RPMI8226 (cell line): ENCODE measurements at places on chromosomes 13 and 19.

GRCh38 chr13:39039041-39039440, 785 bp downstream of the NHLRC3 start:
- DNase-seq: no peak

GRCh38 chr19:19488875-19489690, 26.3 kb downstream of the TSSK6 start:
- DNase-seq: peak; percentile 60

- no peak for DNase-seq
Measured at GRCh38 chr13:112808377-112809140, 118.7 kb downstream of the ATP11A start.

- no peak for DNase-seq
Measured at GRCh38 chr19:31270897-31271296, 78.3 kb downstream of the TSHZ3 start.

DNA sequence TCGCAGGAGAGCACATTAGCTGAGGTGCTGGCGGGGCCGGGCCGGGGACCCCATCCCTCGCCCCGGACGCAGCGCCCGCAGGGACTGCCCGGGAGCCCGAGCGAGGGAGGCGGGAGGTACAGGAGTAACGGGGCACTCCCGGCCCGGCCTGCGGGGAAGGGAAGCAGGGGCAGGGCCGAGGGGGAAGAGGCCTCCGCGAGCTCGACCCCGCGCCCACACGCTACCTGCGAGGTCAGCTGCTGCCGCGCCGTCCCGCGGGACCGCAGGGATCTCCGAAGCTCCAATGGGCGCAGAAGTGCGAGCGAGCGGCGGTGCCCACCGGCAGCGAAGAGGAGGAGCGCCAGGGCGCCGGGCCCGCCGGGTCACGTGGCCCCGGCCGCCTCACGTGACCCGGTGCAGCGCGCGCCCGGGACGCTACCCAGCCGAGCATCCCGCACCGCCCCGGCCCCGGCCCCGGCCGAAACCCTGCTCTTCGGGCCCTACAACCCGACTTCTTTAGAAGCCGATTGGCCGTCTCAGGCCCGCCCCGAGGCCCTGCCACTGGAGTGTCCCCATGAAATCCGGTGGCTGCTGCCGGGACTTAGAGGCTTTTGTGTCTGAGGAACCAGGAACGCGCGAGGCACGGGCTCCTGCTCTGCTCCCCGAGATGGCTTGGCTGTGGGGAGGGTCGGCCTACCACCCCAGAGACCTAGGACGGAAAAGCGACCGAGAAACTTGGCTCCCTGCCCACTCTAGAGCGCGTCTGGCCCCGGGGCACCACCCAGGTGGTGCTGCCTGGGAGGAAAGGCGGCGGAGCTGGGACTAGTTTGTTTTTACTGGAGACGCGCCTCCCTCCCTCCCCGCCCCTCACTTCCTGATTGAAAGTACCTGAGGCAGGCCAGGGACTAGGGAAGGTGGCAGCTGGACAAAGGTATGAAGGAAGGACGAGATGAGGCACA, at the start of gene RCBTB1:
RCBTB1 (minus strand) TSS at position 339 of the 938 bp plus-strand sequence. CDS start 18,279 bp downstream, outside the sequence.
- peak; percentile 83 for DNase-seq

GRCh38 chr13:40922437-40923040, 96.6 kb downstream of the ELF1 start:
- DNase-seq: no peak

DNA sequence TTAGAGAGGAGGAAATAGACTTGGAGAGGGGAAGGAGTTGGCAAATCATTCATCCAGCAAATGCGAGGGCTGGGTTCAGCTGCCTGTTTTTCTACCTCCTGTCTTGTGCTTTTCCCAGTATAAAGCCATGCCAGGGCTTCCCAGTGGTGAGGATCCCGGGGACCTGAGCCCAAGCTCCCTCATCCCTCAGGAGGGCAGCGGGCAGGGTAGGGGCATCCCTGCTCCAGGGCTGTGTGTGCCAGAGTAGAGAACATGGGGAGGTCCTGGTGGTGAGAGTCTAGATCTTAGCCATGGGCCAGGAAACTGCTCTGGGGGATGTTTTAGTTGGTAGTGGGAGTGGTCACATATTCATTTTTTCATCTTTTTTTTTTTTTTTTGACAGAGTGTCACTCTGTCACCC, 43.6 kb downstream of the GPR12 start:
- no peak for DNase-seq

DNA sequence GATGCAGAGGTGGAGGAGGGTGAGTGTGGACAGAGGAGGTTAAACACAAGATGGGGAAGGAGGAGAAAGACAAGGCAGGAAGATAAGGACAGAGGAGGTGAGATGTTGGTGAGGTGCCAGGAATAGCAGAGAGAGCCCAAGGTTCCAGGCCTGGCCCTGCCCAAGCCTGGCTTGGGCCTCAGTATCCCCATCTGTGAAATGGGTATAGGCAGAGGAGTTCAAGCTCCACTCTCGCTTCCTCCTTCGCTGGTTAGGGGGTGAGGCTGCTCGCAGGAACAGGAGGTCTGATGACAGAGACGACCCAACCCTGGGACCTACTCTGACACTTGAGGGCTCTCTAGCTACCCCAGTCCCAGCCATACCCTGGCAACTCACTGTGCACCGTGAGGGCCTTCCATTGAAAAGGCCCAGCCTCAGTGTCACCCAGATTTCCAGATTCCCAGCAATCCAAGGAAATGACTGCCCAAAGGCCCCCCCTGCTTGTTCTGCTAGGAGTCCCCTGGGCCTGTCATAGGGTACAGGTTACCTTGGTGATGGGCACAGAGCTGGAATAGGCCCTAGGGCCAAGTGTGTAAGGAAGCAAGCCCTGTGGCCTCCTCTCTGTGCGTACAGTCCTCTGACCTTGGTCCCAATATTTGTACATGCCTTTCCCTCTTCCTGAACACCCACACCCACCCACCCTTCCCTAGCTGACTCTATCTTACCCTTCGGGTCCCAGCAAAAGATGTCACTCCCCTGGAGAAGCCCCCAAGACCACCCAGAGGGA, 8.6 kb upstream of the ANGPTL8 start:
- no peak for DNase-seq

DNA sequence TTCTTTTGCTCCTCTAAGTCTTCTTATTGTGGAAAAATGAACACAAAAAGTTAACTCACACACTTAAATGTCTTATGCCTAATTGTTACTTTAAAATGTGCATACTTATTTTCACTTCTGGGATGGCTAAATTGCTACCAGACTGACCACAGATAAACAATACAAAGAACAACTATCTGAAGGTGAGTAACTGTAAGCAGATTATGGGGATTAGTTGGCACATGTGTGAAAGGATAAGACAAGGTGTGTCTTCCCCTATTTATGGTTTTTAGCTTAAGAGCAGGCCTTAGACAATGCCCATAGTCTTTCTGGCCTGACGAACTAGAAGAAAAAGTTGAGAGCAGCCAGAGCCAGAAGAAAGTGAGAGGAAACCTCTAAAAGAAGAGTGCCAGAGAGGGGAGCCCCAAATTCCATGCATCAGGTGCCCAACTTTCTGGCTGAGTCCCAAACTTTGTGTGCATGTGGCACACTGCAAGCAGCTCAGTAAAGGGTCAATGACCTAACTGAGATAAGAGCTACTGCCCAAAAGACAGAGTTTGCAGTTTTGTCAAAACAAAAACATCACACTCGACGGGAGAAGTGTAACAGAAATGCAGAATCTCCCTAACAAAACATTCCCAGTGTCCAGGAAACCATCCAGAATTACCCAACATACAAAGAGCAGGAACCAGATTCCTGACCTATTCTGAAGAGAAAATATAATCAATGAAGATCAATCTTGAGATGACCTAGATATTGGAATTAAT, 375.4 kb downstream of the KCNRG start:
- no peak for DNase-seq

DNA sequence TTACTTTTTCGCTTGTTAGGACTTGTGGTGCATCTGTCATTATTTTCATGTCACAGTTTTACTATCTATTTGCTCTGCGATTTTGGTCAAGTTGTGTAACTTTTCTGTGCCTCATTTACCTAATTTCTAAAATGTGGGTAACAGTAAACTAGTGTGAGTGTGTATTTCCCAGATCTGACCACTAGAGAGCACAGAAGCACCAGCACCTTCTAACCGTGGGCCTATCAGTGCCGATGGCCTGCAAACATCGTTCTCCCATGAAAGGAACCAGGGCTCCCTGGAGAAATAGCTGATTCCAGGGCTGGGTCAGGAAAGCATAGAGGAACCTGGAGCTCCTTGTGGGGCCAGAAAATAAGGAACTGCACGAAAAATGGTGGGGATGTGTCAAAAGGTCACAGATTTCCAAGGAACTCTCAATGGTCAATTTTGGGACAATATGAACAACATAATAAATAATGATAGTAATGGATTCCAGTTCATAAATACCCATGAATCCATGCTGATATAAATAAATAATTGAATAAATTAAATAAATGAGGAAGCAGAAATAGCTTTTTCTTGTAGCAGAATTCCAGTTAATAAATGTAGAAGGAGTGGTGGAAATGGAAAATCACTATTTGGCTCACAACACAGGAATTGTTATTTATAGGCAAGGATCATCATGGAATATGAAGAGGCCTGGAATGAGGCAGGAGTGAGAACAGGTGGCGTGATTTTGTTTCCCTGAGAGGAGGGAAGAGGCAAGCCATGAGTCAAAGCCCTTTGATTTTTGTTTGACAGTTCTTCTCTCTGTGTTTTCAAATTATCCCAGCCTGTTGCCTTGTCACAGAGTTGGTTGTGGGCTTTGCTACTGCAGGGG, 31.1 kb downstream of the CEACAM8 start:
- DNase-seq: peak; percentile 24

DNA sequence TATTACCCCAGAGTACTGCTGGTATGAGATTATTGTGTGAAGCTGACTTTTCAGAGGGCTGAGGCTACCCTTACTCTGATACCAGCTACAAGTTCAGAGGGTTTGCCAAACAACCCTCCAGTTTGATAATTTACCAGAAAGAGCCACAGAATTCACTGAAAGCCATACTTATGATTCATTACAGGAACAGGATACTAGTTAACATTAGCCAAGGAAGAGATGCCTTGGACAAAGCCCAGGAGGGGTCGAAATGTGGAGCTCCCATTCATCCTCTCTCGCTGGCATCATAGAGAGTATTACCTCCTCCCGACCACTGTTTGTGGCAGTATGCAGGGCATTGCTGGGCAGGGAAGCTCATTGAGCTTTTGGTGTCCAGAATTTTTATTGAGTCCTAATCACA, 364.3 kb downstream of the KCNRG start:
- no peak for DNase-seq

GRCh38 chr13:78700121-78700910, 41.4 kb upstream of the OBI1 start:
- DNase-seq: no peak

- DNase-seq: no peak
Measured at GRCh38 chr19:2121416-2122051, 24.8 kb downstream of the IZUMO4 start.

DNA sequence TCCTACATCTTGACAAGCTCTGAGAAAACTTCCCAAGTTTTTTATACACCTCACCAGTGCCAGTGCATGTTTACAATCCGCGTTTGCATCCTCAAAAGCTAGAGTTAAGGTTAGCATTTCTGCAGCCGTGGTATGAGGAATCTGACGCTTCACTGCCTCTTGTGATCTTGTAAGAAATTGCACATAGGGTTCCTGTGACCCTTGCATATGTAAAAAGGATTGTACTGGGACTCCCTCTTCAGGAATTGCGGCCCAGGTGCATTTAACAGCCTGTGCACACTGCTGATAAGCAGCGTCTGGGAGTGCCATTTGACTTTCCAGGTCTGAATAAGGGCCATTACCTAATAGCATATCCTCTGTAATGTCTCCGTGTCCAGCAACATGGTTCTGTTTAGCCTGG, 15.3 kb downstream of the FPR3 start:
- peak; percentile 50 for DNase-seq

GRCh38 chr13:40333226-40333625, 333.2 kb downstream of the FOXO1 start:
- DNase-seq: no peak

GRCh38 chr13:50441130-50441529, 402.4 kb downstream of the DLEU7 start:
- DNase-seq: no peak

- DNase-seq: no peak
Measured at GRCh38 chr19:35558400-35559280, 4.8 kb downstream of the ATP4A start.

DNA sequence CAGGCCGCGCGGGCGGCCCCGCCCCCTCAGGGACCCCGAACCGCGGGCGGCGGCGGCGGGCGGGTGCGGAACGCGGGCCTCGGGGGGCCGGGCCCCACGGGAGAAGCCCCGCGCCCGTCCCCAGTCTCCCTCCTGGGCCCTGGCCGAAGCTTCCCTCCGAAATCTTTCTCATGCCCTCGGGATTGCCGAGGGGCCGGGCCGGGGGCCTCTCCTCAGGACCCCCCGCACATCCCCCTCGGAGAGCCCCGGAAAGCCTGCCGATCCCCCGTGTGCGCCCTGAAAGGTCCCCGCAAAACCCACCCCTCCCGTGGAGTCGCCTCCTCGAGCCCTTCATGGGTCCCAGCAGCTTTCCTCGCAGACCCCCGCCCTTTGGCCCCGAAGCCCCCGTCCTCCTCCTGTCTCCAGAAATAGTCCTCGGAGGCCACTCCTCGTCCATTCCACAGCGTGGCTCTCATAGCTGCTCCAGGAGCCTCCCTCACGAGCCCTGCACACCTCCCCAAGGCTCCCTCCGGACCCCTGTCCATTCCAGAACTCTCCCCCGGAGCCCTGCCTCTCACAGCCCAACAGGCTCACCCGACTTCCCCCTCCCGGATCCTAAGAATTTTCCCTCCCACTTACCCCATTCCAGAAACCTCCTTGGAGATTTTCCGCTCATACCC, 555 bp downstream of the SAMD4B start:
- DNase-seq: no peak

GRCh38 chr13:66972659-66973058, 257.5 kb downstream of the PCDH9 start:
- DNase-seq: no peak

- no peak for DNase-seq
Measured at GRCh38 chr19:39054091-39054470, 21.7 kb upstream of the FBXO27 start.

- peak; percentile 26 for DNase-seq
Measured at GRCh38 chr19:52646571-52647217, 8.5 kb upstream of the ZNF83 start.

DNA sequence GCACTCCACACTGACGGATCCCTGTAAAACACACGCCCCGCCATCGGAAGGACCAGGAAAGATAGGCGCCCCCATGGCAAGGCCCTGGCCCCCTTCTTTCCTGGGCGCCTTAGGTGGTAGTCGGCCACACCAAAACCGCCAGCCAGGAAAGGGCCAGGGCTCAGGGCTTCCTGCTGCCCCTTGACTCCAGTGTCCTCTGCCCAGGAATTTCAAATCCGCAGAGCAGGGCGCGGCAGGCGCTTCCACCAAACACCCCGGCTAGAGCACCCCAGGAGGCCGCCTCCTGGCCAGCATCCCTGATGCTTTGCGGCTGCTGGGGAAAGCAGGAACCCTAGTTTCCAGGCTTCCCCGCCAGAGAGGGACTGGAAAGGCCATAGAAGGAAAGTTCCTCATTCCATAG, 57.5 kb downstream of the ZNF726 start:
- no peak for DNase-seq

GRCh38 chr13:31522396-31522795, 216.9 kb upstream of the RXFP2 start:
- no peak for DNase-seq

DNA sequence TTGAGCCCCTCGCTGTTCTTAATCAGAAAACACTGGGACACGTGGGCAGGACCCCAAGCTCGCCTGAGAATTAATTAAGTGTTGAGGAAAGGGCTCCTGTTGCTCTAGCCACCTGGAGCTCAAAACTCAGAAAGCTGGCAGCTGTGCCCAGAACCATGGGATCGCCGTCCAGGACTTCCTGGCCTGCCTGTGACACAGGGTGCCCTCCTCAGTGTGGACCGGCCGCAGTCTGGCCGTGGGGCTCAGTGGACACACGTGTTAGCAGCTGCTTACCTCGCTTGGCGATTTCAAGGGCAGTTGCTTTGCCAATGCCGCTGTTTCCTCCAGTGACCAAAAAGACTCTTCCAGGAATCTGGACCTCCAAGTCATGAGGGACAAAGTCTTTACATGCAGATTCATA, 4.7 kb downstream of the DHRS12 start:
- DNase-seq: no peak
